Kasumi-1 (cell line): ENCODE measurements at places on chromosomes 7 and 10.

GRCh38 chr7:36367561-36368077 lies 22.0 kb upstream of the ANLN start:
- no peak for DNase-seq

- no peak for DNase-seq
These were observed 43.8 kb upstream of the RPA3 start for GRCh38 chr7:7761974-7762779.

- DNase-seq: no peak
These were observed 9.9 kb upstream of the STEAP2 start for GRCh38 chr7:90201500-90202195.

GRCh38 chr10:67776371-67776770 lies 61.6 kb downstream of the DNAJC12 start:
- no peak for DNase-seq

GRCh38 chr7:139797607-139798006 lies 19.8 kb upstream of the HIPK2 start:
- DNase-seq: no peak
